ENCODE measurements at places on chromosomes 12 and 14. TPM values are rescaled to one million over a fixed set of nuclear protein-coding genes. Genes with fewer than 3 reads are reported as not detected.

KRT77 gene
- not detected for total RNA-seq

RNASE4 gene
- 20.0 TPM for total RNA-seq

MLF2 gene
- total RNA-seq = 88.6 TPM

CCDC38 gene
- not detected for total RNA-seq

RERG gene
- 0.26 TPM for total RNA-seq

CCDC196 gene
- not detected for total RNA-seq

PMCH gene
- total RNA-seq = not detected

ACRBP gene
- total RNA-seq = 0.33 TPM

FAIM2 gene
- 3.6 TPM for total RNA-seq

PAX9 gene
- not detected for total RNA-seq

ANO4 gene
- total RNA-seq = 11.3 TPM

KRT86 gene
- total RNA-seq = 0.17 TPM

RND1 gene
- under 0.01 TPM for total RNA-seq

CALM1 gene
- total RNA-seq = 269 TPM

DBX2 gene
- not detected for total RNA-seq

FOXG1 gene
- not detected for total RNA-seq

HNF1A gene
- total RNA-seq = not detected

VASH1 gene
- total RNA-seq = 4.5 TPM

PRR4 gene
- total RNA-seq = 0.77 TPM

TROAP gene
- 0.51 TPM for total RNA-seq

Data from fibroblast of lung (primary cell).